HT-29 (cell line): ENCODE measurements at places on chromosomes 4 and X.
A peak's percentile ranks its signal among the peaks of the same experiment; 100 is the strongest.

DNA sequence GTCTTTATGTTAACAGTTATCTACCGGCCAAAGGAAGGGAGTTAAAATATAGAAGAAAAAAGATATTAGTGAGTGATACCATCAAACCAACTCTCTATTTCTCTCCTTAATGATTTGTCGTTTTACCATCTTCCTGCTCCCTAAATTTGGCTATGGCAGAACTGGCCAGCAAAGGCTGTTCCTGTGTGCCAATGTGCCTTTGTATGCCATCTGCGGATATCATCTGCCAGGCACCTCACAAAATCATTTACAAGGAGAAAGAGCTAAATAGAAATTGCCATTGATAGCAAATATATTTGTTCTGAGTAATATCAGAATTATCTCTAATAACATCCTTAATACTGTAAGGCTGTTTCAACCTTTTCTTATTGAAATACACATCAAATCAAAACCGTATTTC, 22.4 kb downstream of the GPM6A start:
- DNase-seq, result no peak

- no peak for DNase-seq
These were observed 37.5 kb upstream of the NEIL3 start for GRCh38 chr4:177271915-177272766.

DNA sequence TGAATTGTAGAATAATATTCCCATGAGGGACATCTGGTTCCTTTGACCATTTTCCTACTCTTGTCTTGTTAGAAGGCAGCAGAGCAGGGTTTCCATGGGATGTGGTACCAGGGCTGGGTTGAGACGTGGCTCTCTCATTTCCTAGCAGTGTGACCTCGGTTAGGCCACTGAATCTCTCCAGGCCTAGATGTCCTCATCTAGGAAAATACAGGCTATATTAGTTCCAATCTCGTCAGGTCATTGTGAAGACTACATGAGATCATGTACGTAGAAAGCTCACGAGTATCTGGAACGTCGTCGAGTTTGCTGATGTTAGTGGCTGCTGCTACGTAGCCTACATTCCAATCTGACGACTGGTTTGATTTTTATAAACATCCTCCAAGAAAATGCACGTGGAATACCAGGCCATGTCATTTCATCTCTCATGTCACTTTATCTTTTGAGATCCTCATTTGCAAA, 278.2 kb upstream of the GATB start:
- DNase-seq, result no peak

DNA sequence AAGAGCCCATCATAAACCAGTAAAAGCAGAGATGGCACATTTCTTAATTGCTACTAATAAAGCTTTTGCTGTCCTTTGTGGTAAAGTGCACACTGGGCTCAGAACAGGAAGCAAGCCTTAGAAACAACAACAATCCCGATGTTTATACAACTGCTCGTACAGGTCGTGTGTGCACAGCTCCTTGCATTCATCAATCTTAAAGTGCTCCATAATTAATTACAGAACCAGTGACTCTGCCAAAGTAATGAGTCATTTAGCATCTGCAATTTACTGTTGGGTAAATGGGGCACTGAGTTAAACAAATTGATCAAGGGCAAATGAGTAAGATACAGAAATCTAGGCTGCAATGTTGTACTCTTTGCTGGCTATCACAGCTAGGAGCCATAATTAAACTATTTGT, 61.3 kb upstream of the TXK start:
- DNase-seq, result peak; percentile 11

GRCh38 chr4:40395908-40396793, 61.0 kb downstream of the CHRNA9 start:
- peak; percentile 68 for DNase-seq

DNA sequence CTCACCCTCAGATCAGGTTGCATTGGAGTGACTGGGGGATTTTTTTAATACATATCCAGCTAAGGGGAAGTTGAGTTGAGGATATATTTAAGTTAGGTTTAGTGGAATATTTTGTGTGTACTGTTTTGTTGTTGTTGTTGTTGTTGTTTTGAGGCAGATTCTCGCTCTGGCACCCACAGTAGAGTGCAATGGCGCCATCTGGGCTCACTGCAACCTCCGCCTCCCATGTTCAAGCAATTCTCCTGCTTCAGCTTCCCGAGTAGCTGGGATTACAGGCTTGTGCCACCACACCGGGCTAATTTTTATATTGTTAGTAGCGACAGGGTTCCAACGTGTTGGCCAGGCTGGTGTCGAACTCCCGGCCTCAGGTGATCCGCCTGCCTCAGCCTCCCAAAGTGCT, 38.6 kb upstream of the ATP6AP2 start:
- no peak for DNase-seq

DNA sequence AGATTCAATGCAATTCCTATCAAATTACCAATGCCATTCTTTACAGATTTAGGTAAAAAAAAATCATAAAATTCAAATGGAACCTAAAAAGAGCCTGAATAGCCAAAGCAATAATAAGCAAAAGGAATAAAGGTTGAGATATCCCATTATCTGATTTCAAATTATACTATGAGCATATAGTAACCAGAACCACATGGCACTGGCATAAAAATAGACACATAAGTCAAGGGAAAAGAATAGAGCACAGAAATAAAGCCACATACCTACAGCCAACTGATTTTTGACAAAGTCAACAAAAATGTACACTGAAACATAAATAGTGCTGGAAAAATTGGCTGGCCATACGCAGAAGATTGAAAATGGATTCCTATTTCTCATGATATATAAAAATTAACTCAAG, 853.7 kb downstream of the FAT4 start:
- DNase-seq, result no peak
